Astrocyte of the hippocampus (primary cell): ENCODE measurements at places on chromosomes 12 and 14.

GRCh38 chr12:119679490-119679889 lies 11.6 kb downstream of the PRKAB1 start:
- no peak for DNase-seq

DNA sequence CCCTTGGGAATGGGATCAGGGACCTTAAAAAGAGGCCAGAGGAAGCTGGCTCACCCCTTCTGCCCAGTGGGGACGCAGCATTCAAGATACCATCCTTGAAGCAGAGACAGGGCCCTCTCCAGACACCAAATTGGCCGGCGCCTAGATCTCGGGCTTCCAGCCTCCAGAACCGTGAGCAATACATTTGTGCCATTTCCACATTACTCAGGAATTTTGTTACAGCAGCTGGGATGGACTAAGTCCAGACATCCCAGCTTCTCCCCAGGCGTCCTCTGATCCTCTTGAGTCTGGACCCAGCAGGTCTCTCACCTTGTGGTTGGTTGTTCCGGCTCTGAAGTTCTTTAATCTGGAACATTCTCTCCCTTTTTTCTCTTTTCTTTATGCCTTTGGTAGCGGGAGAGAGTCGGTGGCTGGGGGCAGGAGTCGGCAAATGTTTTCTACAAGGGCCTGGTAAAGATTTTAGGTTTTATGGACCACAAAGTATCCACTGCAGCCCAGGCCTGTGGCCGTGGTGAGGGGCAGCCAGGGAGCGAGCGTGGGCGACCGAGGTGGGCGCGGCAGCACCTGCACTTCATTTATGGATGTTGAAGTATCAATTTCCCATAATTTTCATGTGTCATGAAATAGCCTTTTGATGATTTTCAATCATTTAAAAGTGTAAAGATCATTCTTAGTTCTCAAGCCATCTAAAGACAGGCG lies 4.8 kb downstream of the CEP170B start:
- DNase-seq, result no peak

GRCh38 chr12:13097491-13098011 lies 5.9 kb downstream of the GSG1 start:
- no peak for DNase-seq

GRCh38 chr12:66194122-66194521 lies 5.1 kb downstream of the IRAK3 start:
- DNase-seq, result no peak

DNA sequence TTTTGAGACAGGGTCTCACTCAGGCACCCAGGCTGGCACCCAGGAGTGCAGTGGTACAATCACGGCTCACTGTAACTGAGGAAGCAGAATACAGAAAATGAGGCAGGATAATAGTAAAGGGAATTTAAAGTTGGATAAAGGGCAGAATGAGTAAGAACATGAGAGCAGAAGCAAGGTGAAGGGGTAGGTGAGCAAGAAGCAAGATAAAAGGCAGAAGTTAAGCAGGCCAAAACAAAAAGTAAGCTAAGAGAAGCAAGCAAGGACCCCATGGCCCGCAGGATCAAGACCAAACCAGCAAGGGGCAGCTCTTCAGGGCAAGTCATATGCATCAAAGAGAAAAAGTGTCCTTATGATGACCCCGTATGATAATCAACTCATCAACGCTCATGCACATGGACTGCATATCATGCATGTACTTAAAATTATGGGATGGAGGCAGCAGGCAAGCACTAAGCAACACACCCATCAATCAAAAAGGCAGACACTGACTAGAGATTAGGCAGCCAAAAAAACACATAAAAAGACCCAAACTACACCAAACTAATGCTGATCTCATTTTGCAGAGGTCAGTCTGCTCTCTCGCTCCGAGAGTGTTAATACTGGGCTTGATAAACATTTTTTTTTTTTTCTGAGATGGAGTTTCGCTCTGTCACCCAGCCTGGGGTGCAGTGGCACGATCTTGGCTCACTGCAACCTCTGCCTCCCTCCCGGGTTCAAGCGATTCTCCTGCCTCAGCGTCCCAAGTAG lies 11.6 kb downstream of the TIMELESS start:
- DNase-seq, result no peak

DNA sequence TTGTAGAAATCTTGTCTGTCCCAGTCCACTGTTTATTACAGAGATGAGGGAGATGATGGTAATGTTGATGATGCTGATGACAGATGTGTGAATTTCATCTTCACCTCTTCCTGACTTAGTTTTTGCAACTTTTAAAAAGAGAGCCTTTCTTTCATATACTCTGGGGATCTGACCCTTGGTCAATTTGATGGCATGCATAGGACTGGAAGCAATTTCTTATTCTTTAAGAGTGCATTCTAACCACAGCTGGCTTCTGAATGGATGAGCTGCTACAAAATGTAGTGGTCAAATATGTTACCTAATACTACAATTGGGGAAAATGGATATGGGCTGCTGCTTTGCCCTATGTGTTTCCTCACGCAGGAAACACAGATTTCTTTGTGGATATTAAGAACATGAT lies 80.8 kb downstream of the MYRFL start:
- DNase-seq, result no peak

- peak; percentile 21 for DNase-seq
These were observed 1.1 kb upstream of the SLCO1B1 start for GRCh38 chr12:21129906-21130305.

GRCh38 chr14:55508676-55509075 lies 68.3 kb upstream of the TBPL2 start:
- DNase-seq, result no peak

DNA sequence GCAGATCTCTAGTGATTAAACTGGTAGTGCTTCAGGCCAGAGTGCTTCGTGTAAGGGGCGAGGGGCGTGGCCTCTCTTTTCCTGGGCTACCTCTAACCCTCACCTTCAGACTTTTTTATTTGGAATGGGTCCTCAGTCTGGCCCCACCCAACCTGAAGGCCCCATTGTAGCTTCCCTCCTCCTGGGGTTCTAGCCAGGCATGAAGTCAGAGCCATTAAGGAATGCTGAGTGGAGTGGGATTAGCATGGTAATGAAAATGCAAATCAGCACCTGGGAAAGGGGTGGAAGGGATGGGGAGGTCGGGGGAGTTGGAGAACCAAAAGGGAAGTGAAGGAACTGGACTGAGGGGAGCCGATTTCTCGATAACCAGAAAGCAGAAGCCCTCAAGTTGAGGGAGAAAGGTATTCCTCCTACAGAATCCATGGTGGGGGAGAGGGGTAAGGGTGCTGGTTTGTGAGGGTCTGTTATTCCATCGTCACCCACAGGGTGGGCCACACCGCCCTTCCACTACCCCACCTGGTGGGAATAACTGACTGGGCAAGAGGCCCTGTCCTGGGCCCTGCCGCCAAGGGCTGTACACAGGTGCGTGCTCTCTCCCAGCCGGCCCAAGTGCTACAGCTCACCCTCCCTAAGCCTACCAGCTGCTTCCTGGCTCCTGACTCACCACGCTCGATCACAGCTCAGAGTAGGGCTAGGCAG lies 14.1 kb downstream of the ZFHX2 start:
- no peak for DNase-seq

DNA sequence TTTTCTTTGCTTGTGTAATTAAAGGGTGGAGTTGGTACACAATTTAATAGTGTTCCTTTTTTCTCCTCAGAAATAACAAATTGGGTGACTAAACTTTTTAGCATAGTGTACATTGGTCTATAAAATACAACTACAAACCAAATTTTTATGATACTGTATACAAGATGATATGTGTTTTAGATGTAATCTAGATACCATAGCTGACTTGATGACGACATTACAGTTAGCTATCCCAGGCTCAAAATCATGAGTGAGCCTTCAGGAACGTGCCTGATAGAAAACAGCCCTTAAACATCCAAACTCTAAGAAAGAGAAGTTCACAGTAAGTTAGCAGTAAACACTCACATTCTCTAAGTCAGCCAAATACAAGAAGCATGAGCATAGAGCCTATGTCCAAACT lies 99.0 kb upstream of the SSTR1 start:
- DNase-seq, result no peak

GRCh38 chr12:72631926-72632685 lies 359.9 kb downstream of the TRHDE start:
- DNase-seq, result no peak

DNA sequence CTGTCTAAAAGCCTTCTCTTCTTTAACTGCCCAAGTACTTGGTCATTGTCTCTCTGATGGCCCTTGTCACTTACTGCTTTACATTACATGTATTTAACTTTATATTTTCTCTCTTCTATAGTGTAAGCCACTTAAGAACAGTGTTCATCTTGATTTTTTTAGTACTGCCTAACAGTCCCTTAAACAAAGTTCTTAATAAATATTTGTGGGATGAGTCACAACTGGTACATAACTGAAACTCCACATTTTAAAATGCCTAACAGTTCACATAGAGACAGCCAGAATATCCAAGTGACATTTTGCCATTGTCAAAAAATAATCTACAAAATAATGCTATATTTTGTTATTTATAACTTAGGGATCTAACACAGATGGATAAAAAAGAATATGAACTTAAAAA lies 146.6 kb downstream of the STXBP6 start:
- peak; percentile 67 for DNase-seq

GRCh38 chr12:12474931-12475795 lies 87.5 kb downstream of the DUSP16 start:
- DNase-seq, result no peak

- DNase-seq, result peak; percentile 66
These were observed 98.4 kb downstream of the LGMN start for GRCh38 chr14:92649934-92650545.

- DNase-seq, result no peak
These were observed 253.7 kb downstream of the MSRB3 start for GRCh38 chr12:65532162-65532561.

DNA sequence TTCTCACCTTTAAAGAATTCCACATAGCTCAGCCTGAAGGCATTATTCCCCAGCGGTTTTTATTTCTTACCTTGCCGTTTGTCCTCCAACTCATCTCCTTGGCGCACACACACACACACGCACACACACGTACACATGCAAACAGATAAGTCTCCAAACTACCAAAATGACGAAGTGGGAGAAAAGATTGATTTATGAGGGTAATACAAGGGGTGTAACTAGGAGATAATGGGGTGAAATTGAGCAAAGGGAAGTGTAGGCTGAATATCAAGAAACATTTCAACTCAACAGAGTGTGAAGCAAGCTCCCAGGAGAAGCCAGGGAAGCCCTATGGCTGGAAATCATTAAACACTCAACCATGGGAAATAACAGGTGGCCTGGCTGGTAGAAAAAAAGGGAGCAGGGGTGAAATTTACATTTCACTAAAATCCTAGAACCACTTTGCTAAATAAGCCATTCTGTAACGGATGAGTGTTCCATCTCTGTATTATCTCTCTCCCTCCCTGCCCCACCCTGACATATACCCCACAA lies 41.0 kb downstream of the GRIN2B start:
- DNase-seq, result no peak

GRCh38 chr14:57060276-57060955 lies 208.3 kb downstream of the EXOC5 start:
- DNase-seq, result peak; percentile 57

GRCh38 chr12:131509701-131510100 lies 201.2 kb upstream of the SFSWAP start:
- DNase-seq, result no peak

- peak; percentile 65 for DNase-seq
These were observed 262.0 kb downstream of the MED13L start for GRCh38 chr12:116015525-116015924.

DNA sequence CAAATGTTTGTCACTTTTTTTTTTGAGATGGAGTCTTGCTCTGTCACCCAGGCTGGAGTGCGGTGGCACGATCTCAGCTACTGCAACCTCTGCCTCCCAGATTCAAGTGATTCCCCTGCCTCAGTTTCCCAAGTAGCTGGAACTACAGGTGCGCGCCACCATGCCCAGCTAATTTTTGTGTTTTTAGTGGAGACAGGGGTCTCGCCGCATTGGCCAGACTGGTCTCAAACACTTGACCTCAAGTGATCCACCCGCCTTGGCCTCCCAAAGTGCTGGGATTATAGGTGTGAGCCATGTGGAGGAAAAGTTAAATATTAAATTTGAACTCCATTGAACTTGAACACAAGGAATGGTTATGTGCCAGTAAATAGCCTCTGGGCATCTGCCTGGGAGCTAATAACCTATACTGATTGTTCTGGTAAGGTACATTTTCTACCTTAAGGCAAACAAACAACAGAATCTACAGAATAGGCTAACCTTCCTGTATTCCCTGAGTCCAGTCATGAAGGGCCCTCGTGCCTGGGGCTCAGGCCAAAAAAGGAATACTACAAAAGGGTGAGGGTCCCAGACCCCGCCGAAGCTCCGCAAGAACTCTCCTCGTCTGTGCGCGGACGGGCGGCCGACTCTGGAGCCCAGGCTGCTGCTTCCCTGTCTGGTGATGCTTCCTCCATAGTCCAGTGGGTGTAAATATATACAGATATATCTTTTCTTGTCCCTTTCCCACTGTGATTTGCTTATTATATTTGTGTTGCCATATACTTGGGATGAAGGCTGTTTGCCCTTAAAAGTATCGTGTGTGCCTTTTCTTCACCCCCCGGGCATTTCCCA lies 74.0 kb upstream of the EIF5 start:
- no peak for DNase-seq

- DNase-seq, result no peak
These were observed 6.5 kb upstream of the GLT8D2 start for GRCh38 chr12:104056419-104056972.

DNA sequence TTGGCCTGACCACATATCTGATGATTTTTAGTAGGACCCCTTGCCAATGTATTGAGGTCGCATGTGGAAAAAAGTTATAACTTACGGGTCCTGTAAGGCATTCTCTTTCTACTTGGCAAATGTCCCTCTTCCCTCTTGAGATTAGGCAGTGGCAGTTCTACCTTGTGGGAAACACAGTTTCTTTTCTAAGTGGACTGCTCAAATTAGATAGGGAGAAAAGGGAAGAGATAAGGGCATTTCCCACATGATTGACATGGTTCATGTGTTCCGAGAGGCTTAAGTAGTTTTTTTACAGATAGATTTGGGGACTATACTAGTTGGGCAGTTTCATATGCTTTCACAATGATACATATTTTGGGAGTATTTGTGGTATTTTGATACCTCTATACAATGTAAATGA lies 154.7 kb downstream of the FBXL14 start:
- no peak for DNase-seq

GRCh38 chr14:59320361-59320760 lies 131.9 kb downstream of the DAAM1 start:
- DNase-seq, result no peak

- DNase-seq, result peak; percentile 16
These were observed 21.5 kb upstream of the IFNG start for GRCh38 chr12:68180792-68181744.

GRCh38 chr12:34298971-34299801 lies 276.9 kb downstream of the ALG10 start:
- no peak for DNase-seq

DNA sequence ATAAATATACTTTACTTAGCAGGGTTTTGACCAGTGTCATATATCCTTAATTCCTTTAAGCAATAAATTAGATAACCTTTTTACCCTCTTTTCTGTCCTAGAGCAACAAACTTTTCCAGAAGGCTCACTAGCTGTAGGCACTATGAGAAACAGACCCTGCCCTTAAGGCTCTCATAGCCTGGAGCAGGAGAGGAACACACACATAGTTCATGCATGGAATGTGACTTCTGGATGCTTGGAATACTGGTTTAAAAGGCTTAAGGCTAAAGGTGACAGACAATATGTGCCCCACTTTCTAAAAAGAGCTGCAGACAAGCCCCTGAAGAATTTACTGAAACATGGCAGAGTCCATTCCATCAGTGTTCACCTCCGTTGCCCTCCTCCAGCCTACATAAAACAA lies 237.2 kb downstream of the TTC8 start:
- no peak for DNase-seq
